PC-9 (cell line): ENCODE measurements at places on chromosomes 11 and 22. TPM values are rescaled to one million over a fixed set of nuclear protein-coding genes. Genes with fewer than 3 reads are reported as not detected.

HBG2 gene
- 0.63 TPM in 1 of 2 replicates, not detected in the other for total RNA-seq

GRAP2 gene
- total RNA-seq, result not detected in 2 replicates

RAB39A gene
- total RNA-seq, result not detected in 2 replicates

GRCh38 chr22:24500277-24500820 is 5.2 kb downstream of the UPB1 start:
- H3K4me1 ChIP-seq, result peaks cover 32% of the 10 kb centered on the region
- H3K27me3 ChIP-seq, result no peaks in the 10 kb centered on the region
- no peaks in the 10 kb centered on the region for H3K36me3 ChIP-seq
- no peak overlapping the region for H3K27ac ChIP-seq
- H3K4me3 ChIP-seq, result no peak overlapping the region

- H3K4me1 ChIP-seq, result peaks cover 15% of the 10 kb centered on the region
- DNase-seq, result peak; percentile 86
- no peak overlapping the region for H3K4me3 ChIP-seq
- H3K27ac ChIP-seq, result peak overlapping the region; percentile 30; the same call in 1 of the 2 replicates
These were observed 13.9 kb downstream of the SLC35E4 start for GRCh38 chr22:30649430-30650007.

DNA sequence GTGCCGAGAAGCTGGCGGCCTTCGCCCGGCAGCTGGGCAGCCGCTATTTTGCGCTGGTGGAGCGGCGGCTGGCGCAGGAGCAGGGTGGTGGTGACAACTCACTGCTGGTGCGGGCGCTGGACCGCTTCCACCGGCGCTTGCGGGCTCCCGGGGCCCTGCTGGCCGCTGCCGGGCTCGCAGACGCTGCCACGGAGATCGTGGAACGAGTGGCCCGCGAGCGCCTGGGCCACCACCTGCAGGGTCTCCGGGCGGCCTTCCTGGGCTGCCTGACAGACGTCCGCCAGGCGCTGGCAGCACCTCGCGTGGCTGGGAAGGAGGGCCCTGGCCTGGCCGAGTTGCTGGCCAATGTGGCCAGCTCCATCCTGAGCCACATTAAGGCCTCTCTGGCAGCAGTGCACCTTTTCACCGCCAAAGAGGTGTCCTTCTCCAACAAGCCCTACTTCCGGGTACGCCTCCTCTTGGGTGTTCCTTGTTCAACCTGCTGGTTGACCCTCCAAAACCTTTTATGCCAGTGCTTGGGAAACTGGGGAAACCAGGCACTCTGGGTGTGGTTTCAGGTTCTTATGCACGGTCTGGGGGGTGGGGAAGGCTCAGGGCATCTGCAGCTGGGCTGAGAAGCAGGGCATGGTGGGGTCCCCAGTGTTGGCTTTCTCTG is 3.1 kb upstream of the TM7SF2 start:
- H3K36me3 ChIP-seq, result no peaks in the 10 kb centered on the region
- DNase-seq, result peak; percentile 80
- peaks cover 24% of the 10 kb centered on the region for H3K4me1 ChIP-seq
- H3K4me3 ChIP-seq, result no peak overlapping the region
- no peak overlapping the region for H3K27ac ChIP-seq

DNA sequence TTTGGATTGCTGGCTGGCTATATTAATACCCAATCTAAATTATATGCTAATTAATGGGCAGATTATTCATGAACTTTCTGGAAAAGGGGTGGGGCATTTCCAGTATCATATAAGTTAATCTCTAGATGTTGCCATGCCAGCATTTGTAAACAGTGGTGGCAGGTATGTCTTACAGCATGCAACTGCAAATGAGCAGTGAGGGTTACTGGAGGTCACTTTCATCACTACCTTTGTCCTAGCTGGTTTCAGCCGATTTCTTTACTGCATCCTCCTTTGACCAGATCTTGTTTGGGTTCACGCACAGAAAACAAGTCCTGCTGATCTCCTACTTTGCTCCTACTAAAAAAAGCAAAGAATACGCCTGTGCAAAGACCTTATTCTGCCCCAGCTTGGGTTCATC is 89.1 kb upstream of the USP47 start:
- DNase-seq, result no peak
- H3K36me3 ChIP-seq, result no peaks in the 10 kb centered on the region
- no peak overlapping the region for H3K4me3 ChIP-seq
- no peak overlapping the region for H3K27ac ChIP-seq
- peaks cover 33% of the 10 kb centered on the region for H3K27me3 ChIP-seq
